Dermis blood vessel endothelial cell (primary cell): ENCODE measurements at places on chromosomes 12 and 14. TPM values are rescaled to one million over a fixed set of nuclear protein-coding genes. Genes with fewer than 3 reads are reported as not detected.

DNA sequence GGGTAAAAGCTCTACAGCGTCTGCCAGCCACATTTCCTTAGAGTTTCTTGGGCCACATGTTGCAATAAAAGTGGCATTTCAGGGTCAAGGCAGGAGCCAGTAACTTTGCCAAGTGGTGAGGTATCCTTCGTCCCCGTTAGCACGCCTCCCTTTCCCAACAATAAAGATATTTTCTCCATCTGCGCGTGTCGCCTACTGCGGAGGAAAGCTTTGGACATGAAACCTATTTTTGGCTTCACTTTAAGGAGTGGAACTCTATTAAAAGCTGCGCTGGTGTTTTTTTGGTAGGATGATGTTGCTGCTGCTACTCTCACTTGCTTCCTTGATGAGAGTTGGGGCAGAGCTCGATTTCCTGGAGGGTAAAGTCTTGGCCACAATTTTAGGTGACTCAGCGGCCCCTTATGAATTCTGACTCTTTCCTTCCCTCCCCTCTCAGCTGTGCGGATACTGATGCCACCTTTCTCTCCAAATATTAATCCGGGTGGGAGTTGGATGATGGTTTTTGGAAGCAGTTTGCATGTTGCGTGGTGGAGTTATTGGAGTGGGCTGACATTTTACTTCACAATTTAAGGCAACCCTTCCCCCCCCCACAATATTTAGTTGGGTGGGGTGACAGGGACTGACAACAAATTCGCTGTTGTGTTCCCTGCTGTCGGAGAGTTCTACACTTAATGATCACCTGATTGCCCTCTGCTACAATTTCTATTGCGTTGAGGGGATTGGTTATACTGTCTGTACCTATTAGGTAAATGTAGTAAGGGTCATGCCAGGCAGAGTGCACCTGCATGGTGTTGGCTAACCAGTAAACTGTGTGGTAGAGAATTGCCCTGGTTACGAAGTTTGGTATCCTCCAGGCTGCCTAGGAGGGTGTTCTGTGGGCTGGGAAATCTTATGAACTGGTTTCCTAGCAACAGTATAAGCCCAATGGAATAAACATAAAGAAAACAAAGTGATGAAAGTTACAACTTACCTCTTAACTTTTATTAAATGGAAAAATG, 1.1 kb downstream of the CCDC91 start:
- DNase-seq, result peak; percentile 25

GRCh38 chr14:49623941-49624839, 3.6 kb downstream of the MGAT2 start:
- DNase-seq, result peak; percentile 29

FOXG1 gene
- not detected in 2 replicates for total RNA-seq

GRCh38 chr14:65422088-65422834, 9.7 kb downstream of the FUT8 start:
- no peak for DNase-seq

DNA sequence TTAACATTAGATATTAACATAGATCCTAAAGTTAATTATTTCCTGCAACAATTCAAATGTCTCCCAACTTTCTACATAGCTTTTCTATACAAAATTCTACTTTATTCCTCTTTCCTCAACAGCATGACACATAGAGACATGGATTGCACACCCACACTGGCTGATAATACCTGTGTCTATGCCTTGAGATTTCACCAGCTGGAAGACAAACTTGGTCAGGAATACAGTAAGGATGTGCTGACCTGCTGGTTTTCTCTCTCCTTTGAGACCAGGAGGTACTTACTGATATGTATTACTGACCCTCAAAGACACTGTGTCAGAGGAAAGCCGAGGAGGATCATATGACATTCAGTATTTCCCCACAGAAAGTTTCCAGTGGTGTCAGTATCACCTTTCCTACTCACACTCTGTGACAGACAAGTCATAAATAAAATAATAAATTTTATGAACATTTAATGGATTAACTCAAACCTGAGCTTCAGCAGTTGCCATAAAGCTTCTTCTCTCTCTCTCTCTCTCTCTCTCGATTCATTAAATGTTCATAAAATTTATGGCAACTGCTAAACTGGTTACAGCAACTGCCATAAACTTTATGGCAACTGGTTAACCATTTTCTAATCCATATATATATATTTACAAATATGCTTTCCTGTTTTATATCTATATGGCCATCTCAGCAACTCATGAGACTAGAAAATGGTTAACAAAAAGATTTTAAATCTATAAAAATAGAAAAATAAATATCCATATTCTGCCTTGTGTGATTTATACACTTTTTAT, 22.7 kb downstream of the EIF2S3B start:
- no peak for DNase-seq

EML5 gene
- under 0.01 and 0.19 TPM in 2 replicates for total RNA-seq

SDSL gene
- 2.4 and 3.3 TPM in 2 replicates for total RNA-seq

- DNase-seq, result no peak
Measured at GRCh38 chr14:99938896-99939295, 126.3 kb upstream of the EVL start.

HPD gene
- total RNA-seq, result not detected in 2 replicates

DNA sequence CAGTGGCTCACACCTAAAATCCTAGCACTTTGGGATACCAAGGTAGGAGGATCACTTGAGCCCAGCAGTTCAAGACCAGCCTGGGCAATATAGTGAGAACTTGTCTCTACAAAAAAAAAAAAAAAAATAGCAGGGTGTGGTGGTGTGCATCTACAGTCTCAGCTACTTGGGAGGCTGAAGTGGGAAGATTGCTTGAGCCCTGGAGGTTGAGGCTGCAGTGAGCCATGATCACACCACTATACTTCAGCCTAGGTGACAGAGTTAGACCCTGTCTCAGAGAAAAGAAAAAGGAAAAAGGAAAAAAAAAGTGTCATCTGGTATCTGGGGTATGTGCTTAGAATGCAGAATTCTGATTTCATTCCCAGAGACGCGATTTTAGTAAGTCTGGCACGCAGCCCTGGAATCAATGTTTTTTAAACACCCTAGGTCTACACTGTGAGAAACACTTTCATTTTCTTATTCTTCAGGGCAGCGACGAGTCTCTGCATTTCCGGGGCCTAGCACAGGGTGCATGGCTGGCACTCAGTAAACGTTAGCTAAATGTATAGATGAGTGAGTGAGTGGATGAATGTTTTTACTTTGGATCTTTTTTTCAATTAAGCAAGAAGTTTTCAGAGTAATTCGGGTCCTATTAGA, 243.8 kb upstream of the PWP1 start:
- no peak for DNase-seq

PCNX4 gene
- 87.1 and 87.8 TPM in 2 replicates for total RNA-seq

DNA sequence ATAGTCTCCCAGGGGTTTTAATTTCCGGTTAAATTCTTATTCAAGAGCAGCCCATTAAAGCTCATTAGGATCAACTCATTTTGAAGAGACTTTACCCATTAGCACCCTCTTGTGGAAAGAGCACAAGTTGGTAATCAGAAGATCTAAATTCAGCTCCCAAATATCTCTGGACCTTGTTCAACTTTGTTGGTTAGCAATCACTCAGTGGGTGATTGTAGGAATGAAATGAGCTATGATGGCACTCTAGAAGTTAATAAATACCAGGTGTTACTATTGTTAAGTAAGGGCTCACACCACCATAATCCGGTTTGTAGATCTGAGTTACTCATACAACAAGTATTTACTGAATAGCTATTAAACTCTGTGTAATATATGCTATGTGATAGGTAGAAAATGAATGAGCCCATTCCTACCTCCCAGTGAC, 42.9 kb downstream of the TRIP11 start:
- DNase-seq, result peak; percentile 80

NTS gene
- 6.1 and 18.3 TPM in 2 replicates for total RNA-seq

- no peak for DNase-seq
Measured at GRCh38 chr14:75522224-75522982, at the start of gene BATF. Gene BATF, plus strand, starts transcription at chr14:75522469. Its CDS starts 214 bp downstream, at chr14:75522683.

DNA sequence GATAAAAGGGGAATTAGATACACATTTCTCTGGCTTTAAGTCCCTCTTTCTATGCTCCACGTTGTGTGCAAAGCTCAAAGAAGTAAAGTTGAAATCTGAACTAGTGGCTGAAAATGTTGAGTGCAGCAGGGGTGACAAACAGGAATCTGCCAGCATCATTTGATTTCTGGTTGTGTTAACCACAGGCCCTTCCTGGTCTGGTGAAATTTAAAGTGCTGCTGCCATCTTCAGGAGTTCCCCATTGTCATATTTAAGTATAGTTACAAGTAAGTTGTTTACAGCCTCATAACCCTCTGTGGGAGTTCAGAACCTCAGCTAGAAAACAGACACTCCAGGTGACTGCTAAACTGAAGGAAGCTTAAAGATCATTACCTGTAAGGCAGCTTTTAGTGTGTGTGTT, 90.9 kb upstream of the CCDC196 start:
- no peak for DNase-seq

HOXC12 gene
- total RNA-seq, result not detected in 2 replicates

ADAM21 gene
- total RNA-seq, result 0.17 and 0.33 TPM in 2 replicates

DACT1 gene
- total RNA-seq, result 0.05 and 0.34 TPM in 2 replicates

SYT10 gene
- not detected in 2 replicates for total RNA-seq

KLRB1 gene
- not detected in 2 replicates for total RNA-seq

GRCh38 chr14:41285186-41285748, 321.4 kb upstream of the LRFN5 start:
- peak; percentile 2 for DNase-seq

DNA sequence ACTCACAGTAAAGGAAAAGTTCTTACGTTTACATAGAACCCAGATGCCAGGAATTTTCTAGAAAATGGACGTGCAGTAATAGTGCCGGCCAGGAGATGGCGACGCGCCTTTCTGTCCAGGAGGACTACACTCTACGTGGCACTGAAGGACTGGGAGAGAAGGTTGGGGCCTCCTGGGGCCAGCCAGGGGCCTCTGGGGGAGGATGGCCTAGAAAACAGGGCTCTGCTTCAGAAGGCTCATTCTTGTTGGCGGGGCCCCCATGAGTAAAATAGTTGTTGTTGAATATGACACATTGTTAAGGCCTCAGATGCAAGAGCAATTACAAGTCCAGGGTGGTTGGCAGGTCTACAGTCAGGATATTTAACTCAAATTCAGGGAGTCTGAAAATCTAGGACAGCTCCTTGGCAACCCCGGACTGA, 120.1 kb upstream of the MAX start:
- peak; percentile 72 for DNase-seq

- no peak for DNase-seq
Measured at GRCh38 chr12:22348208-22348607, 13.7 kb upstream of the ST8SIA1 start.

DNA sequence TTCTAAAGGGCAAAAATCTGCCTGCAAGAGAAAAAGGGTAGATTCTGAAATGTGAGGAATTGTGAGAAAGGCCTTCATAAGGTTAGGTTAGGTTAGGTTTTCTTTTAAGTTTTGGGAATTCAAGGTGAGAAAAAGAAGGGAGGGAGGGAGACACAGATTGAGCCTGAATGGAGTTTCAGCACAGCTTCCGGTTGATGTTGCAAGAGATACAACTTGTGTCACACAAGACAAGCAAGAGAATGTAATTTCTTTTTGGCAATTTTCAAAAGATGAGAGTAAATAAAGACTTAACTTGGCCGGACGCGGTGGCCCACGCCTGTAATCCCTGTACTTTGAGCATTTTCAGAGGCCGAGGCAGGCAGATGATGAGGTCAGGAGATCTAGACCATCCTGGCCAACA, 63.8 kb downstream of the CPSF2 start:
- no peak for DNase-seq

GPRC5A gene
- 3.2 and 10.7 TPM in 2 replicates for total RNA-seq

GRCh38 chr12:19707948-19708409, 268.7 kb downstream of the AEBP2 start:
- DNase-seq, result no peak

DNA sequence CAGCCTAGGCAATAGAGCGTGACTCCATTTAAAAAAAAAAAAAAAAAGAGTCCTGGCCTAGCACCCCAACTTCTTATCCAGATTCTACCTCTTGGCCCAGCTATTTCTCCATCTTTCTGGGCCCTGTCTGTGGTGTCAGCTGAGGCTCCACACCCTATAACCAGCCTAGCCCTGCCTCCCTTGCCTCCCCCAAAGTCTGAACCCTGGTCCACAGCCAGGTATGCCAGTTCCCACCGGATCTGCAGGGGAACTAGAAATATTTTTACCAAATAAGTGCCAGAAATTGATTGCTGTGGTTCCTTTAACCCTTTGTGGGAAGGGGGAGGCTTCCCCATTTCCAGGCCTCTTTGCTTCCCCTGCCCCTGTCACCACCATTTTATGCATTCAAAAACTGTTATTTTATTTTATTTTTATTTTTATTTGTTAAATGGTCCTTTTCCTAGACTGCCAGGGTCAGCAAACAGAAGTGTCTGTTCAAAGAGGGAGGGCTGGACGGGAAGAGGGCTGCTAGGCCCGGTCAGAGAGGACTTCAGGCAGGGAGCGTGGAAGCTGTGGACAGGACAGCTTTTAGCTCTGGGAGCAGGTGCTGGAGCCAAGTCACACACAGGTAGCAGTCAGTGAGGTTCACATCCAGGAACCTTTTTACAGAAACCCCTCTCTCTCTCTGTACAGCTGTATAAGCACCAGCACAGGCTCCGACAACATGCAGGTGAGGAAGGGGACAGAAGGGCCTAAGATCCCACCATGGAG, 23.2 kb downstream of the TTC9 start:
- DNase-seq, result no peak

DNA sequence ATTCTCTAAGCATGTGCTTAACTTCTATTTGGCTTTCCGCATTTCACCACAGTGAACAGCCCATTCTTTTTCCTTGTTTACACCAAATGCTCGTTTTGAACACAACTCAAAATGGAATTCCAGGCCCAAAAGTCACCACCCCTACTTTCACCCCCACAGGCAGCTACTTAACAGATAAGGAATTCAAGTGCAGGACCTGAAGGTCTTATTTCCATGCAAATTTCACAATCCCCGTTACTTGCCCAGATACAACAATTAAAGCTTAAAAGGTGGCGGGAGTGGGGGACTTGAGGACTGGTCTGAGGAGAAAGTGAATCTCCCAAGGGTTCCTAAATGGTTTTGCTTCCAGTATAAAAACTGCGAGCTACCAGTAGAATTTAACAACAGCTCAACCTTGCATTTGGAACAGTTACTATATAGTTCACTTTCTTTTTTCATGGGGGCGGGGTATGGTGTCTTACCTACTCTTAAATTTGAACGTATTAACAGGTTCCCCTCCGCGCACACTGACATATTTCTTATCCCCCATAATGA, 3.7 kb downstream of the USP44 start:
- peak; percentile 2 for DNase-seq

- peak; percentile 78 for DNase-seq
Measured at GRCh38 chr12:40105515-40106201, at the start of gene SLC2A13. Gene SLC2A13, minus strand, starts transcription at chr12:40106081. Its CDS starts 273 bp downstream, at chr12:40105808.

- no peak for DNase-seq
Measured at GRCh38 chr12:15782667-15783066, 6.5 kb downstream of the EPS8 start.

SRRM4 gene
- total RNA-seq, result not detected in 2 replicates

DNA sequence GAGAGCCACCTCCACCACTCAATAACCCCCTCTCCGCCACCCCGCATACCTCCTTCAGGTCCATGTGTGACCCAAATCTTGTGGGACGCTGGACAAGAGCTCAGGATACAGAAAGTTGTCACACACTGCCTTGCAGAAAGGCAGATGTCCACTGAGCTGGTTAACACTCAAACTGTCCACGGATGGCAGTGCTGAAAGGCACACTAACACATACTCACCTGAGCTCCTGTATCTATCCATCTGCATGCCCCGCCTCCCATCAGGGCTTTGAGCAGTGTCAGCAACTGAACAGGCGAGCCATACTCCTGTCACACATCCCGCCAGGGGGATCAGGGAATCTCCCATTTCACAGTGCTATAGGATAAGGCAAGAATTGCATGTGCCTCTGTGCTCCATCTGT, 642.0 kb downstream of the GALC start:
- no peak for DNase-seq
